Astrocyte of the hippocampus (primary cell): ENCODE measurements at places on chromosomes 6 and 20.

DNA sequence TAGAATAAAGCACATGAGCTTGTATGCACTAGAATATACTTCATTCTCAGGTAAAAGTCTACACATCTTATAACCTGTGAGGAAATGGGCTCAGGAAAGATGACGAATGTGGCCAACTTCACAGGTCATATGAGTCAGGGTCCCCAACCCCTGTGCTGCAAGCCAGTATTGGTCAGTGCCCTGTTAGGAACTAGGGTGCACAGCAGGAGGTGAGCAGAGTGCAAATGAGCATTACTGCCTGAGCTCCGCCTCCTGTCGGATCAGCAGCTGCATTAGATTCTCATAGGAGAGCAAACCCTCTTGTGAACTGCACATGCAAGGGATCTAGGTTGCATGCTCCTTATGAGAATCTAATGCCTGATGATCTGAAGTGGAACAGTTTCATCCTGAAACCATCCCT is 182.3 kb downstream of the TRDN start:
- no peak for DNase-seq

- no peak for DNase-seq
These were observed 33.2 kb upstream of the HDGFL1 start for GRCh38 chr6:22536122-22536521.

GRCh38 chr6:81381382-81381916 is 371.0 kb downstream of the TENT5A start:
- DNase-seq = no peak

- no peak for DNase-seq
These were observed 48.7 kb downstream of the BCAS4 start for GRCh38 chr20:50843331-50844276.

DNA sequence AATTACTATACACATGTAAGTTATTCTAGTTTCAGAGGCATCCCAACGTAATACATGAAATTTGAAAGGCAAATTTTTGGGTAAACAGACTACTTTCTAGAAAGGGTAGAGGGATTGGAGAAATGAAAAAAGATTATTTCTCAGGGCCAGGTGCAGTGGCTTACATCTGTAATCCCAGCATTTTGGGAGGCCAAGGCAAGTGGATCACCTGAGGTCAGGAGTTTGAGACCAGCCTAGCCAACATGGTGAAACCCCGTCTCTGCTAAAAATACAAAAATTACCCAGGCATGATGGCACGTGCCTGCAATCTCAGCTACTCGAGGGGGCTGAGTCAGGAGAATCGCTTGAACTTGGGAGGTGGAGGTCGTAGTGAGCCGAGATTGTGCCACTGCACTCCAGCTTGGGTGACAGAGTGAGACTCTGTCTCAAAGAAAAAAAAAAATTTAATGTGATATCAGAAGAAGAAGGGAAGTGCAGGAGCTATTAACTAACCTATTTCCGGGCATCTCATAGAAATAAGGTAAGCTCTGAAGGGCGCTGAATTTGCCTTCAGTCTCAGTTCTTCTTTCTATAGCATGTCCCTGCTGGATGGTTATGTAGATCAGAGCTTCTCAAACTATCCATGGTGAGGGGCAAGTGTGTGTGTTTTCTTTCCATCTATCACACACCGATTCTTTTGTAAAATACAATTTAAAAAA is 100.3 kb upstream of the MTHFD1L start:
- no peak for DNase-seq

- peak; percentile 90 for DNase-seq
These were observed 36.4 kb downstream of the MYLK4 start for GRCh38 chr6:2714111-2714895.

DNA sequence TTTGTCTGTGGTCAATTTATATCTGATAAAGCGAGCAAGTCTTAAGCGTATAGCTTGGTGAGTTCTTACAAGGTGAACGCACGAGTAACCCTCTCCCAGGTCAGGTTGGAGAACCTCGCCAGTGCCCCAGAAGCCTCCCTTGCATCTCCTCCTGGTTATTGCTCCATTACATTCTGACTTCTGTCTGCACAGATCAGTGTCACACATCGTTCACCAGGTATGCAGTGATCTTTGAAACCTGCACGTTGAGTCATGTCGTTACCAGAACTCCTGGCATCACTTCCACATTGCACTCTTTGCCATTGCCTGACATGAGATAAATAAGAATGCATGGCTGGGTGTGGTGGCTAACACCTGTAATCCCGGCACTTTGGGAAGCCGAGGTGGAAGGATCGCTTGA is 44.2 kb downstream of the AKAP12 start:
- no peak for DNase-seq

GRCh38 chr20:17530153-17530552 is 1.0 kb downstream of the BFSP1 start:
- DNase-seq = no peak

- DNase-seq = peak; percentile 58
These were observed 15.0 kb downstream of the TRAPPC3L start for GRCh38 chr6:116530436-116530835.

DNA sequence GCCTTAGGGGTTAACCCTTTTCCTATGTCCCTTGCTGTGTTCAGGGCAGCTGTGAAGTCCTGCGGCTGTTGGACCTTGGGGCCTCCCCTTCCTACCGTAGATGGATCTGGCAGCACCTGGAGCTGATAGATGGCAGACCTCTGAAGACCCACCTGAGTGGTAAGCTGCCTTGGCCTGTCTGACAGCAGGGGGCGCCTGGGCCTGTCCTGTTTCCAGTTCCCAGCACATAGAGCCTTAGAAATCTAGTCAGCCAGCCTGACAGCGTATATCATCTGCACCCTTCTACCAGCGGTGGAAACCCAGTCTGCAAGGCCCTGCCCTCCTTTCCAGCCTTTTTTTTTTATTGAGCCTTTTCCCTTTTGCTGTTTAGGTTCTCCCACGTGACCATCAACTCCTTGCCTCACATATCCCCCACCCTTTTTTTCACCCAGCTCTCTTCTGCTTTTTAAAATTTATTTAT is 26.6 kb downstream of the CNBD2 start:
- peak; percentile 88 for DNase-seq

- peak; percentile 11 for DNase-seq
These were observed 59.1 kb upstream of the F13A1 start for GRCh38 chr6:6379573-6379972.

GRCh38 chr6:90691823-90692222 is 105.0 kb upstream of the MAP3K7 start:
- DNase-seq = no peak

- peak; percentile 45 for DNase-seq
These were observed 434 bp downstream of the ZKSCAN4 start for GRCh38 chr6:28251661-28252008.

GRCh38 chr20:25237610-25238318 is 10.1 kb upstream of the PYGB start:
- DNase-seq = peak; percentile 96

DNA sequence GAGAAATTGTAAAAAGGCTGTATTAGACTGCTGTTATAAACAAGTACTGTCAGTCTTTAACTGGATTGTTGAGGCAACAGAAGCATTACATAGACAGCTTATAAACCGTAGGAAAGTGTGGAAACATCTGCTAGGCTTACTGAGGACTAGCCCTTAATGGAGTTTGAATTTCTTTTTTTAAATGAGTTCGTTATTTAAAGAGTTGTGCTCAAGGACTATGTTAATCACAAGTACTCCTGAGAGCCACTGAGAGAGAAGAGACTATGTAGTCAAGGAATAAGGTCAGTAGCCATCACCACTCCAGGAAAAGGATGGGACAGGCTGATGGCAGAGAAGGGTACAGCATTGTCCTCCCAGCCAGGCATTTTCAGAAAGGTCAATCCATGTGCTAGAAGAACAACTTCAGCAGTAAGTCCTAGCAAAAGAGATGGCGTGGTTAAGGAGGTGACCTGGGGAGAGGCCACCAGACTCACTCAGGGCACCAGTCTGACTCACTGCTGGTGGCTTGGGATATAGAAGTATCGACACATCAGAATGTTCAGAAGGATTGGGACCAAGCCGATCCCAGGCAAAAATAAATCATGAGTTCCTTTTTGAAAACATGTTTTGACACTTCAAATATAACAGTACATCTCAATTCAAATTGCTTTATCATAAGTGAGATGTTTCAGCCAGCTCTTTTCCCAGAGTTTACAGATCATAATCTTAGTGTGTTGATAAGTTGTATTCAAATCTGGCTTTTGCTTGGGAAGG is 6.4 kb downstream of the RPS12 start:
- DNase-seq = no peak

GRCh38 chr6:108737594-108738546 is 110.4 kb upstream of the ARMC2 start:
- peak; percentile 79 for DNase-seq

- no peak for DNase-seq
These were observed 921.8 kb upstream of the EPHA7 start for GRCh38 chr6:94341173-94341572.

GRCh38 chr20:45588800-45589199 is 9.7 kb upstream of the WFDC8 start:
- no peak for DNase-seq

DNA sequence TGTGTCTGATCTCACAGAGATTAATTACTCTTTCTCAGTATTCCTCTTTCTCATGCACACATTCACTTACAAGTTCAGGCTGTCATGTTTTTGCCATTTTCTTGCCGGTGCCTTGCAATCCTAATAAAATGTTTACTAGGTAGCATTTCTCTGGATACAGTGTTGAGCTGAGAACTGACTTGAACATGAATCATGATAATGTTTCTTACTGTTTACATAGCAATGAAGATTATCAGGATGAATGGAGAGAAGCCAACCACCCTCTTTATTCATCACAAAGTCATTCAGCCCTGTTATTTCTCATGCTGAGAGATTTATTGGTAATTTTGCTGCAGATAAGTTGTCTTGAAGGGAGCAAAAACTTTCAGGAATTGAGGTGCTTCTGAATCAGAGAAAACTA is 185.5 kb upstream of the ECI2 start:
- DNase-seq = peak; percentile 75
